Stimulated activated CD4-positive, alpha-beta T cell treated with anti-CD3 and anti-CD28 coated beads, Interleukin-15, amount 100 ng/mL, for 1 hour (primary cell): ENCODE measurements at places on chromosomes 4 and X.

DNA sequence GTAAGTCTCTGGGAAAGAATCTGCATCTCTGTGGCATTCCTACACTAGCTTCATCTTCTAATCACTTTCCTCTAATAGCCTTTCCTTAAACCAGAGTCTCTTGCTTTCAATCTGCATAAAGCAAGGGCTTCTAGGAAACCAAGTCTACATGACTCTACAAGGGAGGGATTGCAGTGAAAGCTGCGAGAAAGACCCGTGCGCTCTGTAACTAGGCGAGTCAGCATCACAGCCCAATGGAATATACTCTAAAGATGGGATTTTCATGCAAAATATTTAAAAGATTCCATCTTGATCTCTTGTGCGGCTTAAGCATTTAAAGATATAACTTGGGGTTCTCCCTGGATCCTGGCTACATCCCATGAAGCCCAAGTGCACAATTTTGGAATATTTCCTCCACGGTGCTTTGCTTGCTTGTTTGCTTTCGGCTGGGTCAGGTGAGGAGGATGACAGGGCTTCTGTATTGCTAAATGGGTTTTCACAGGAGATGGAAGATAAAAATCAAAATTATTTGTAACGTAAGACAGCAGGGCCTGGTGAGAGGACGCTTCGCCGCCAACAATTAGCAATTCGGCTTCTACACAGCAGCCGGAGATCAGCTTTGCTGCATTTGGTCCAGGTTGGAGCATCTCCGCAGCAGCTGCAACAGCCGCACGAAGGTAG is 687 bp upstream of the GRIA2 start:
- no peak for DNase-seq

- no peak for DNase-seq
These were observed 63.5 kb downstream of the PDK3 start for GRCh38 chrX:24528605-24529004.

GRCh38 chrX:151996347-151996746 is 21.9 kb upstream of the GABRE start:
- DNase-seq, result no peak

DNA sequence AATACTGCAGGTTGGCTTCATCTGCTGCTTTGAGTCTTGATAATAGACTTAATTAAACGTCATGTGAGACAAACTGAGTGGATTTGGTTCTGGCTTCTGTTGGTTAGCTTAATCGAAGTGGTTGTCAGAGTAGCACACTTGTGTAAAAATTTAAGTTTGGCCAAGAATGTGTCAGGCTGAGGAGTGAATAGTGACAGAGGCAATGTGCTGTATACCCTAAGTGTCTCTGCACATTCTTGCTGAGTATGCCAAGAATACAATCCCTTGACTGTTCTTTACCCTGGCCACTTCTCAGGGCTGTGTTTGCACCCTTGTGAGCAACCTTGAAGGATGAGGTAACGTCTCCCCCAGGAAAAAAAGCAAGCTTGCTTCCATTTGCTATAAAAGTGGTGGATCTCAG is 14.9 kb downstream of the RPS3A start:
- no peak for DNase-seq

DNA sequence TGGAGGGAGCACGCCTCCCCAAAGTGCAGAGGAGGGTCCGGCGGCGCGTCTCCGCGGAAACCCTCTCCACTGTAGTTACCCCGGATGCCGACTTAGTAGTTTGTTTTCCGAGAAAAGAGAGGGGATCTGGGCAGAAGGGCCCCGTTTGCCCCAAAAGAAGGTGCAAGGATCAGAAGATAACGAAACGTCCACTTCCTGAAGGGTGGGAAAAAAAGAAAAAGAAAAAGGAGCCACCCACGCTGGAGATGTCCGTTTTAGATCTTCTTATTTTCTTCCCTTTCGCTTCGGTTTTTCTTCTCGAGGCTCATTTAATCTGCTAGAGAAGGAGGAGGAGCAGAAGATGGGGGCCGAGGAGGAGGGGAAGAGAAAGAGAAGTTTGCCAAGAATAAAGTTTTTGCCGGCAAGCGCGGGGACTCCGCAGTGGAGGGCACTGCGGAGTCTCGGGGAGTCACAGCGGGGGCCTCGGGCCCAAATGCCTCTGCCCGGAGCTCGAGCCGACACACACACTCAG is 517 bp downstream of the LEF1 start:
- peak; percentile 14 for DNase-seq

DNA sequence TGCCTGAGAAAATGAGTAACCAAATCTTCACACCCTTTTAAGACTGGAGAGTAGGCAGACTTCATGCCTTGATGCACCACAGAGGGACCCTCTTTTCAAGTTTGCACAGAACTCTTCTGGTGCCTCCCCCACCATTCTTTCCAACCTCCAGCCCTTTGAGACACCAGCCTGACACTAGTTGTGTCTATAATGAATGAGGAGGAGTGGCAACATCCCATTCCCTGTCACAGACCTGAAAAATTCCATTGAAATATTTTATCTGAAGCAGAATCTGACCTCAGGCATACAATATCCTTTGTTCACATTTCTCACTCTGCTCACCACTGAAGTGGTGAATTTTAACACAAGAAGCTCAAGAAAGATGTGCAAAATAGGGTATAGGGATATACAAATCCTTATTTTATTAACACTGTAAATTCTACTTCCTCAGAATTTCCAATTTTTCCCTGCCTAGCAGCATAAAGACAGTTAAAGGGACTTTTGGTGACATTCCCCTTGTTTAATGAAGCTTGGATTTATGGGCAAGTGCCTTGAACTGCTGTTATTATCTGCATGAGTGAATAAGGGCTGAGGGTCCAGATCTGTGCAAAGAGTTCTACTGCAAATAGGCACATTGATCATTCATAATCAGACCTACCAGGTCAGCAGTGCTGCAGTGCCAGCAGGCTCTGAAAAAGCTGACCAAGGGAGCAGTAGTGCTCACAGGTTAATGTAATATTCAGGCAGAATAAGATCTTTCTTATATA is 149.9 kb upstream of the PAQR3 start:
- no peak for DNase-seq

DNA sequence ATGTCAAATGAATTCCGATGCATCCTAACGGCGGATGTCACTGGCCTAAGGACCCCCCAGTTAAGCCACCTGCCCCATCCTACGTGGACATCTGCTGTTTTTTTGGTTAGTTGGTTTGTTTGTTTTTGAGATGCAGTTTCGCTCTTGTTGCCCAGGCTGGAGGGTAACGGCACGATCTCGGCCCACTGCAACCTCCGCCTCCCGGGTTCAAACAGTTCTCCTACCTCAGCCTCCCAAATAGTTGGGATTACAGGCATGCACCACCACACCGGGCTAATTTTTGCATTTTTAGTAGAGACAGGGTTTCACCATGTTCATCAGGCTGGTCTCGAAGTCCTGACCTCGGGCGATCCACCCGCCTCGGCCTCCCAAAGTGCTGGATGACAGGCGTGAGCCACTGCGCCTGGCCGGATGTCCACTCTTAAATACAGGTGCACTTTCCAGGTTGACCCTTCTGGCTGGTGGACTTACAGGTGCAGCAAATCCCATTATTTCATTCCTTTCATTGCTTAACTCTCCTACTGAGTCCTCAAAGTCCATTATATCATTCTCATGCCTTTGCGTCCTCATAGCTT is 206.2 kb downstream of the CRLF2 start:
- no peak for DNase-seq

GRCh38 chr4:145285928-145286327 is 105.5 kb upstream of the OTUD4 start:
- no peak for DNase-seq

DNA sequence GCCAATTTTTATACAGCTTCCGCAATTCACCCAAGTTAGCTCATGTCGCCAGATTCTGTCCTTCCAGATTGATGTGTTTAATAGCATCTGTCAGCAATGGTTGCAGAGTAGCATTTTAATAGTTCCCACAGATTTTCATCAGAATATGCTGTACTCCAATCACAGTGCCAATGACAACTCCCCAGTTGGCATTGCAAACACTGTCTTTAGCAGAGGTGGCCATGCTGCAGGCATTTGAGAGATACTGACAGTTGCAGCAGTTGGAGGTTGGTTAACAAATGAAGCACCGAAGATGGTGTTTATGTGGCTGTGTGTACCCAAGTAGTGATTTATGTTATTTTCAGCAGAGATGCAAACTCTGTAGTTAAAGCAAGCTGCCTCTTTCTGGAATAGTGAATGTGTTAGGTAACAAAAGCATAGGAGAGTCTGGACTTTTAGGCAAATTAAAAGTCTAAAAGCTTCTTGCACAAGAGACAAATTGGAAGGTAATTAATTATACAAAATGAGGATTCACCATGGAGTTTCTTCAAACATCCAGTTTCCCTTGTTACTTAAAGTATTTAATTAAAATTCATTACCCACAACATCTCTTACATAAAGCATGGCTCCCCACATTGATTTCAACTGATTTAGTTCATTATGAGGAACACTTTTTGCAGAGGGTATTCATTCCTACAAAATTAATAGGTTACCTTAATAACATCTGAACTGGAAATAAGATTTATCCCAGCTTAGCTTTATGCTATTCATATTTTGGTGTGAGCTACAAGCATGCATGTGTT is 65.2 kb downstream of the PARM1 start:
- no peak for DNase-seq

GRCh38 chr4:2472187-2472586 is 3.3 kb downstream of the RNF4 start:
- DNase-seq, result no peak

DNA sequence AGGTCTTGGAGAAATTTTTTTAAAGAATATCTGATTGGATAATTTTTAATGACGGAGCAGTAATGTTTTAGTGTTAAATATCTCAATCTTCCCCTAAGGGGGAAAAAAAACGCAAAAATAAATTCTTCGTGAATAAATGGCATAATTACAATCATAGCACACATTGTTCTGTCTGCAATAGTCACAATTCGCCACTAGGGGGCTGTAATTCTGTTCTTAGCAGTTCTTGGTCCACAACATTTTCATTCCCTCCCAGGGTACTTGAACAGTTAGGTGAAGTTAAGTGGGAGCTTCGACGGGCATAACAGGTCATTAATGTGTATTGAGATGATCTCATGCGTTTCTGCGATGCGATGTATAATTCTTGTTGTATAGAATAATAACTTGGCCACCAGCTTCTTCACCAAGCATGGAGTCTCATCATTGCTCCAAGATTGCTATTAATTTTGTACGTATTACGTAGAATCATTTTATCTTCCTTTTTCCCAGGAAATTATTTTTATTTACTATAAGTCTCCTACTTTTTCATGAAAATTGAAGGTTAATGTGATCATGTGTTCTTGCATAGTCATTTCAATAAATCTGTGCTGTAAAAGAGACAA is 27.2 kb downstream of the HTR2C start:
- DNase-seq, result no peak

DNA sequence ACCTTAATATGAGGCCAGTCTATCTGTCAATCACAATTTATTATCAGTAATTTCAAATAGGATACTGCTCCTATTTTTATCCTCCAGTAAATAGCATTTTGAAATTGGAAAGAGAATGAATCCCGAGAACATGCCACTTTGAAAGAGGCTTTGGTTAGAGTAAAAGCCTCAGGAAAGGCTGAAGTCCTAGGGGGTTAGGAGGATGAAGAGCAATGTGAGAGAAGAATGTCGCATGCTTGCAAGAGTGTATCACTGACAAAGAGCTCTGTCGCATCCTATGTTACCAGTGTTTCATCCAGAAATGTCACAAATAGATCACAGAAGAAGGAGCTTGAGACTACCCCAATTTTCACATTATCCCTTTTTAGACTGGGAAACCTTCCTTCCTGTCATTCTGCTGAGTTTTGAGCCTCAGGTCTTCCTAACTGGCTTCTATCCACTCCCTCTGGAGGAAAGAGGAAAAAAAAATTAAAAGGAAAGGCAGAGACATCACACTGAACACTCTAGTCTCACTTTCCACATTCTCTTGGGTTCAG is 39.8 kb downstream of the GPM6A start:
- no peak for DNase-seq

- DNase-seq, result no peak
These were observed 38.7 kb upstream of the DCLK2 start for GRCh38 chr4:150039274-150040127.

DNA sequence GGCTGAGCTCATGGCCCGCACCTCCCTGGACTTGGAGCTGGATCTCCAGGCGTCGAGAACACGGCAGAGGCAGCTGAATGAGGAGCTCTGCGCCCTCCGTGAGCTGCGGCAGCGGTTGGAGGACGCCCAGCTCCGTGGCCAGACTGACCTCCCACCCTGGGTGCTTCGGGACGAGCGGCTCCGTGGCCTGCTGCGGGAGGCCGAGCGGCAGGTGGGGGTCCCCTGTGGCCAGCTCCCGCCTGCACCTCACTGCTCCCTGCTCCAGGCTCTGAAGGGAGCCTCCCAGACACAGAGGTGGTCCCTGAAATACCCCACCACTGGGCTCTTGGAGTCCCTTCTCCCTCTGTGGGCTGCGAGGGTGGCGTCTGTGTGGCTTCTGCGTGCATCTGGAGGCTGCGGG is 18.0 kb upstream of the CLCN4 start:
- no peak for DNase-seq
